AG04449 (cell line): ENCODE measurements at places on chromosomes 3 and 15.

DNA sequence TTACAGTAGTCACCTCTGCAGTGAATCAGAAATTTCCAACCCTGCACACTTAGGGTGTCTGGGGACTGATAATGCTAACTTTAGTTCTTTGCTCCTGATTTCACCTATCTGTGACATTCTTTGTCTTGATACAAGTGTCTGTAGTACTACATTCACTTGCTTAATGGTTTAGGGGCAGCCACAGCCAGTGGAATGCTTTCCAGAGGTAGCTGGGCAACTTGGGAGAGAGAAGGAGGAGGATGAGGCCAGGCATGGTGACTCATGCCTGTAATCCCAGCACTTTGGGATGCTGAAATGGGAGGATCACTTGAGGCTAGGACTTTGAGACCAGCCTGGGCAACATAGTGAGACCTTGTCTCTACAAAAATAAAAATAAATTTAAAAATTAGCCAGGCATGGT, 8.5 kb downstream of the BAHD1 start:
- no peak for DNase-seq

DNA sequence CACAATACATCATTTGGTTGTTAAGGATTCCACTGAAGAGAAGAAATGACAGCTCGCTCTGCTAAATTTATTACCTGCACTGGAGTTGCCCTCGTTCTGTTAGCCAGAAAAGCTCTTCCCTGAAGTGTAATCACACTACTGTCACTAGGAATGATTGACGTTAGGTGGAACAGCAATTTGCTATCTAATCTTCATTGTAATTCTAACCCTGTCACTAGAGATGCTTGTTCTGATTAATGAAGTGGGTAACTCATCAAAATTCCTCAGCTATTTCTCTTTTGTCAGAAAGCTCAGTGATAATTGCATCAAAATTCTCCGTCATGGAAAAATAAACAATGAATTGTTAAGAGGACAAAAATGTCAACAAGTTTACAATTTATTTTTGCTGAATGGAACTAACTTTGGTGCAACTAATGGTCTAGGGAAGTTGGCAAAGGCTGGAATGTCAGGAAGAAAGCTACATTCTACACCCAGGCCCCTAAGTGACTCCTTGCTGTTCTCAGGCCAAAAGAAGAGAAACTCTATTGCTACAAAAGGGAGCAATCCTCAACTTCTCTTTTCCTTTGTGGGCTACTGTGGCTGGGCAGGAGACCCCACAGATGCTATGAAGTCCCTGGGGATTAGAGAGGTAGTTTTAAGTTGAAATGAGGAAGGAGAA, 34.1 kb downstream of the CCDC191 start:
- no peak for DNase-seq

DNA sequence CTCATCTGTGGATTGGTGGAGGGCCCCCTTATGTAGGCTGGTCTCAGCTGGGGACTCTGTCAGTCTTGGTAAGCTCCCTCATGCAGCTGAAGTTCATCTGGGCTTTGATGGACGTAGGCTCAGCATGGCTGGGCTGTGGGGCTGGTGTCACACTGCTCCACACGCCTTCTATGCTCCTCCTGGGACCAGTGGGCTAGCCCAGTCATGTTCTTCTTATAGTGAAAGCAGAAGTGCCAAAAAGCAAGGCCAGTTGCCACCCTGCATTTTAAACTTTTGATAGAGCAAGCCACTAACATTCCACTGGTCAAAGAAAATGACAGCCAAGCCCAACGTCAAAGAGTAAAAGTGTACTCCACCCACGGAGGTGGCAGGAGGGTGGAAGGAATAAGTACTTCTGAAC, 165.5 kb downstream of the MEX3B start:
- no peak for DNase-seq

DNA sequence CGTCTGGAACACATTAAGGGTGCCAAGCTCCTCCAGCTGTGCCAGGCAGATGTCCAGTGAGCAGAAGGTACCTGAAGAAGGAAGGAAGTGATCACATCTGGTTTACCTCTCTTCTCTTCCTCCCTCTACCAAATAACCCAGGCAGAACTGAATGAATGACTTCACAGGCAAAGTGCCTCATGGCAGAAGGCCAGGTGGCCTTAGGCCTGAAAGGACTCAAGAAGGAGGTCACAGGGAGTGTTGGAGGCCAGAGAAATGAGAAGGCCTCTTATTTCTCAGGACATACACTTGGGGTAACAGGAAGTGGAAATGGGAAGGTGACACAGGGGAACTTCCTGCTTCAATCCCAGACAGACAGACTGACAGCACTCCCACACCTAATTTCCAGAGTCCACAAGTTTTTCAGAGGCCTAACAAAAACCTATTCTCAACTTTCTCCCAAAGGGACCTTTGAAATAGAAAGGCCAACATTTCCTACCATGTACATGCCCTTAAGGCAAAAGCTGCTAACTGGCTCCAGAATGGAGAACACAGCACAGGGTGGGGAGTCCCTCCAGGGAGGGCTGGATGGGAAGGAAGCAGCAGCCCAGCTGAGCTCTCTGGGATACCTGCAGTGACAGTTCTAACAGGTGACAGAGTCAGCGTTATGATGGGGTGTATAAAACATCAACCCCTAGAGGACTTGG, 17.6 kb upstream of the SIN3A start:
- no peak for DNase-seq

DNA sequence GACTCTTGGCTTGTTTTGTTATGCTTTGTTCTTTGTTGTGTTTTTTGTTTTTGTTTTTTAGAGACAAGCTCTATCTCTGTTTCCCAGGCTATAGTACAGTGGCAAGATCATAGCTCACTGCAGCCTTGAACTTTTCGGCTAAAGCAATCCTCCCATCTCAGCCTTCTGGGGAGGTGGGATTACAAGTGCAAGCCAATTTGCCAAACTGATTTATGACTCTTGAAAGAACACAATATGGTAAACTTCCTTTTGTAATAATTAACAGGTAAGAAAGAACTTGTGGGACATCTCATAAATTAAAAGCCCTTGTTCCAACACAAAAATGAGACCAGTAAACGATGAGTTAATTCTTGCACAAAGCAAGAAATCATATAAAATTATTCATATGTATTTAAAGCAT, 476.3 kb downstream of the MAGI1 start:
- no peak for DNase-seq

GRCh38 chr15:63277893-63278456, 570 bp downstream of the APH1B start:
- DNase-seq: no peak

GRCh38 chr3:16816048-16816780, 68.5 kb upstream of the PLCL2 start:
- no peak for DNase-seq

DNA sequence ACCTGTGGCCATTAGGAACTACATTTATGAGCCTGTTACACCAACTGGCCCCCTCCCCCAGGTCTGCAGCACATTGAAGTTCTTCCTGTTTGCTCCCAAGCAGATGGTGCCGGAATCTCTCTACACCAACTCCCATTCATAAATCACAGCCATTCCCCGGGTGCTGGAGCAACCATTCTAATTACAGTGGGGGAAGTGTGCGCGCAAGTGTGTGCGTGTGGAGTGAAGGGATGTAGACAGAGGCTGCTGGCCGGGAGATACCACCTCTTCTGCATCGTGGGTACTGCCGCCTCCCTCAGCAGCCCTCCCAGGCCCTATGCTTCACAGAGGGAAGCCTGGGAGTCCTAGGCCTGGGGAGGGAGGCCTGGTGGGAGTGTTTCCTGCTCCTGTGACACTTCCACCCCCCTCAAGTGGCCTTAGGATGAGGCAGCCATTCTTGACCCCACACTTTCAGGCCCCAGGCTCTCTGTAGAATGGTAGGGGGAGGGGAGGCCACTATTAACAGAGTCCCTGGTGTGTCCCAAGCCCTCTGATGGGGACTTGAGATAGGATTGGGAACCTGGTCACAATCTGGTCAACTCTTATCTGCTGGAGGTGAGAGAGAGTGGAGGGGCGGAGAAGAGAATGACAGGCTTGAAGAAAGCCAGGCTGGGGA, 69.1 kb downstream of the MAGEF1 start:
- no peak for DNase-seq

- no peak for DNase-seq
Observed at GRCh38 chr15:72112116-72112515, 5.8 kb downstream of the MYO9A start.

GRCh38 chr15:62834686-62835329, 207.7 kb upstream of the TPM1 start:
- DNase-seq: no peak

- no peak for DNase-seq
Observed at GRCh38 chr3:25724948-25725645, 58.1 kb downstream of the NGLY1 start.

- no peak for DNase-seq
Observed at GRCh38 chr3:59884409-59884808, 834.6 kb upstream of the CFAP20DC start.

GRCh38 chr3:136802481-136802996, 16.4 kb upstream of the SLC35G2 start:
- no peak for DNase-seq

- peak; percentile 87 for DNase-seq
Observed at GRCh38 chr3:172658344-172659245, 52.3 kb downstream of the NCEH1 start.

DNA sequence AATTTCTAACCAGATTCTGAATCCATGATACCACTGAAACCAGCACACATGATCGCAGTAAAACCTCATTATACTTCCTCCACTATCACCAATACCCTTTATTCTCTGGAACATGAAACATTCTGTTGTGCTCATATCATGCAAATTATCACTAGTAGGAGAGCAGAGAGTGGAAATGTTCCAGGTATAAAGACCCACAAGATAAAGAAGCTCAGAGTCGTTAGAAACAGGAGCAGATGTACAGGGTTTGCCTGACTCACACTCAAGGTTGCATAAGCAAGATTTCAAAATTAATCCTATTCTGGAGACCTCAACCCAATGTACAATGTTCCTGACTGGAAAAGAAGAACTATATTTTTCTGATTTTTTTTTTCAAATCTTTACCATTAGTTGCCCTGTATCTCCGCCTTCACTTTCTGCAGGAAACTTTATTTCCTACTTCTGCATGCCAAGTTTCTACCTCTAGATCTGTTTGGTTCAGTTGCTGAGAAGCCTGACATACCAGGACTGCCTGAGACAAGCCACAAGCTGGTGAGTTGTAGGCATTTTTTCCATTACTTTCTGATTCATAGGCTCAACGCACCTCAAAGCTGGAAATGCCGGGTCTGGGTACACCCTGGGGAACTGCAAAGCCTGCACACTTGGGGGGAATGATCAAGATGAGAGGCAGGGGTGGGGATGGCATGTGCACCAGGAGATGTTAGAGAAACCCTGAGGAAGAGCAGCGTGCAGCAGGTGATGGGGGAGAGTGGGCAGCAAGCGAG, at the start of gene CCR2:
Gene CCR2, plus strand, starts transcription at position 465 of the 764 bp plus-strand sequence. CDS start 3,417 bp downstream, outside the sequence.
- no peak for DNase-seq

DNA sequence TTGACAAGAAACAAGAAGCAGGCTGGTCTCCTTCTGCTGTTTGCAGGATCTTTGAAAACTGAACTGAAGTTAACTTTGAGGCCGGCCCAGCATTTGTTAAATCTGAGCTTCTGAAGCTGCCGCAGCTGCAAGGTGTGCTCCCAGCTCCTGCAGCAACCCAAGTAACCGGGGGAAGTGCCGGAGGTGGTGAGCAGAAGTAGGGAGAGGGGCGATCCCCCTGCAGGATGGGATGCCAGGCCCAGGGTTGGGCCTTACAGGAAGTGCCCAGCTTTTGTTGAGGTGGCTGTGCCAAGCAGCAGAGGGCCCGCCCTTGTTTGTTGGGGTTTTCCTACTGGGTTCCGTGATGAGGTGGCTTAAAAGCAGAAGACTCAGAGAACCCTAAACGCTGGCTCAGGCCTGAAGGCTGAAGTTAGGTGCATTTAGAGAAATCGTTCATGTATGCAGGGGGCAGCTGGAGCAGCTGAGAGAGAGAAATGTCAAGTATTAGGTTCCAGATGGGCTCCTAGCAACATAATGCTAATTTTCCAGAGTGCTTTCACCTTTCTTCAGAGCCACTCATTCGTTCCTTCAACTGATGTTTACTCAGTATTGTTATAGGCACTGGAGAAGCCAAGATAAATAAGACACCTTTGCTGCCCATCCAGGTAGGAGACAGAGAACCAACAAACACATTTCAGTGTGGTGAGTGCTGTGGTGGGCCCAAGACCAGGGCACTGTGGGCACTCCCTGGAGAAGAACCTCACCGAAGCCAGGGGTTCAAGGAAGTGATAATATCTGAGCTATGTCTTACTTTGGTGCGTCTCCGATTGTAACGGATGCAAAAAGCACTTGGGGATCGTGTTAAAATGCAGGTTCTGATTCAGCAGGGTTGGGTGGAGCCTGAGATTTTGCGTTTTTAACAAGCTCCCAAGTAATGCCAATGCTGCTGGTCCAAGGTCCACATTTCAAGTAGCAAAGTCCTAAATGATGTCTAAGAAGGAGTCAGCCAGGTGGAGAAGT, 42.2 kb upstream of the PLCL2 start:
- DNase-seq: no peak

- peak; percentile 60 for DNase-seq
Observed at GRCh38 chr15:64430000-64430735, 30.2 kb upstream of the ZNF609 start.

GRCh38 chr15:25770031-25770430, 93.1 kb downstream of the ATP10A start:
- DNase-seq: no peak

DNA sequence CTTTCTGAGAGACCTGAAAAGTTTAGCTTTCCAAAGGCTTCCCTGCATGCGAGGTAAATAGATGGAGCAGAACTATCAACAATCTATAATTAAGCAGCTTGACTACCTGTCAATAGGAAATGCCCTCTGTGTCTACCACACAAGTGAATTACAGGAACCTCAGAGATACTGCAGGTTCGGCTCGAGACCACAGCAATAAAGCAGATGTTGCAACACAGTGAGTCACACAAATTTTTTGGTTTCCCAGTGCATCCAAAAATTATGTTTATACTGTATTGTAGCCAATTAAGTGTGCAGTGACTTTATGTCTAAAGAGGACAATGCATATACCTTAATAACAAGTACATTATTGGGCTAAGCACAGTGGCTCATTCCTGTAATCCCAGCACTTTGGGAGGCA, 252.0 kb downstream of the UBE2E2 start:
- peak; percentile 49 for DNase-seq

GRCh38 chr3:117105686-117106085, 396.1 kb downstream of the TUSC7 start:
- peak; percentile 84 for DNase-seq

GRCh38 chr3:188647237-188647636, 493.3 kb downstream of the LPP start:
- no peak for DNase-seq

GRCh38 chr15:62726461-62726860, 316.1 kb upstream of the TPM1 start:
- DNase-seq: no peak

GRCh38 chr15:69824075-69824876, 273.4 kb downstream of the TLE3 start:
- no peak for DNase-seq

DNA sequence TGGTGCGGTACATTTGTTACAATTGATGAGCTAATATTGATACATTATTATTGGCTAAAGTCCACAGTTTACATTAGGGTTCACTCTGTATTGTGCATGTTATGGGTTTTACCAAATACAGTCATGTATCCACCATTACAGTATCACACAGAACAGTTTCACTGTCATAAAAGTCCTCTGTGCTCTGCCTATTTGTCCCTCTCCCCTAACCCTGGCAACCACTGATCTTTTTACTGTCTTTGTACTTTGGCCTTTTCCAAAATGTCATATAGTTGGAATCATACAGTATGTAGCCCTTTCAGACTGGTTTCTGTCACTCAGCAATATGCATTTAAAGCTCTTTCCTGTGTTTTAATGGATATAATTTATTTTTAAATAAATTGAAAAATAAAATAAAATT, 83.1 kb upstream of the SLC4A7 start:
- DNase-seq: no peak
